ENCODE measurements at places on chromosomes 12 and 14.

GRCh38 chr12:15522574-15523187, 200.4 kb downstream of the PTPRO start:
- DNase-seq = no peak

- DNase-seq = no peak
These were observed 263.4 kb upstream of the PLEKHG7 start for GRCh38 chr12:92439420-92439805.

- DNase-seq = no peak
These were observed 1.6 kb upstream of the SSTR1 start for GRCh38 chr14:38205949-38206665.

GRCh38 chr12:54279227-54279631, 693 bp downstream of the CBX5 start:
- no peak for DNase-seq

DNA sequence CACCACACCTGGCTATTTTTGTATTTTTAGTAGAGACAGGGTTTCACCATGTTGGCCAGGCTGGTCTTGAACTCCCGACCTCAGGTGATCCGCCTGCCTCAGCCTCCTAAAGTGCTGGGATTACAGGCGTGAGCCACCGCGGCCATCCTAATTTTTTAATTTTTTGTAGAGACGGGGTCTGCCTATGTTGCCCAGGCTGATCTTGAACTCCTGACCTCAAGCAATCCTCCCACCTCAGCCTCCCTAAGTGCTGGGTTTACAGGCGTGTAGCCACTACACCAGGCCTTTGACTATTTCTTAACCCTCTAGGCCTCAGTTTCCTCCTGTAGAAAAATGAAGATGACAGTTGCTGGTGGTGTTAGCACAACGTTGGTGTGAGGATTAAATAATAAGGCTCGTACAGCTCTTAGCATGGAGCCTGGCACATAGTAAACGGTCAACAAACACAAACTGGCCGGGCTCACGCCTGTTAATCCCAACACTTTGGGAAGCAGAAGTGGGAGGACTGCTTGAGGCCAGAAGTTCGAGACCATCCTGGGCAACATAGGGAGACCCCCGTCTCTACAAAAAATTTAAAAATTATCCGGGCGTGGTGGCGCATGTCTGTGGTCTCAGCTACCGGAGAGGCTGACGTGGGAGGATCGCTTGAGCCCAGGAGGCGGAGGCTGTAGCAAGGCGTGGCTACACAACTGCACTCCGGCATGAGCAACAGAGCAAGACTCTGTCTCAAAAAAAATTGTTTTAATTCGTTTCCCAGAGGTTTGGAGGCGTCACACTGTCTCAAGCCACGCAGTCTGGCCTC, 979 bp downstream of the DDX54 start:
- DNase-seq = no peak
